ENCODE measurements at places on chromosomes 5 and 9.
A peak's percentile ranks its signal among the peaks of the same experiment; 100 is the strongest.

DNA sequence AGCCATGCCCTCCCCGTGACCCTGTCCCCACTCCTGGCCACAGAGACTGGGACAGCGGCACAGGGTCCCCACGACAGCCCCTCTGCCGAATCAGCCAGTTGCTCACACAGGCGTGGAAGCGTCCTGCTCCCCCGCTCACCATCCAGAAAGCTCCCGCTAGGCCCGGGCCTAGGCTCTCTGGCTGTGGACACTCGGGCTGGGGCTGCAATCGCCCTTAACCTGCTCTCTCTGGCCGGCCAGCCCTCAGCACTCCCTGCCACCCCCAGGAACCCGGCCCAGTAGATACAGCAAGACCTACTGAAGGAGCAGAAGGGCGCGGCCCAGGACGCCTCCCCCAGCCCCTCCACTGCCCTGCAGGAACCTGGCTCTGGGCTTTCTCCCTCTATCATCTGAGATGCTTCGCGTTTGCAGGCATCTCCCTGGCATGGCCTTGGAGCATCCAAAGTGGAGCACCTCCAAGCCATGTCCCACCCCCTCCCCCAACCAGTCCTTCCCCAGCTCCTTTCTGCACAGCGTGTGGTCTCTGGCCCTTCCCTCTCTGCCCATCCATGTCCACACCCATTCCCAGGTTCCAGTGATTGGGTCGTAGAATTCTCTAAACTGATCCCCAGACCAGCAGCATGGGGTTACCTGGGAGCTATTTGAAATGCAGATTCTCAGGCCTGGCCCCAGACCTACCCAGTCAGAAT is 113.7 kb upstream of the LMX1B start:
- DNase-seq, result no peak

DNA sequence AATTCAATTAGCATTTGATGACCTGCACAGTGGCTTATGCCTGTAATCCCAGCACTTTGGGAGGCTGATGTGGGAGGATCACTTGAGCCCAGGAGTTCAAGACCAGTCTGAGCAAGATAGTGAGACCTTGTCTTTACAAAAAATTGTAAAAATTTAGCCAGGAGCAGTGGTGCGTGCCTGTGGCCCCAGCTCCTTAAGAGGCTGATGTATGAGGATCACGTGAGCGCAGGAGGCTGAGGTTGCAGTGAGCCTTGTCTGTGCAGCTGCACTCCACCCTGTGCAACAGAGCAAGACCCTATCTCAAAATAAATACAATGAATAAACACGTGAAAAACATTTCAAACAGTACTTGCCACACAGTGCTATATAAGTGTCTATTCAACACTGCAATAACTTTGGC is 4.2 kb downstream of the ABCA1 start:
- DNase-seq, result no peak

GRCh38 chr5:107388141-107388861 is 282.4 kb downstream of the EFNA5 start:
- DNase-seq, result no peak

DNA sequence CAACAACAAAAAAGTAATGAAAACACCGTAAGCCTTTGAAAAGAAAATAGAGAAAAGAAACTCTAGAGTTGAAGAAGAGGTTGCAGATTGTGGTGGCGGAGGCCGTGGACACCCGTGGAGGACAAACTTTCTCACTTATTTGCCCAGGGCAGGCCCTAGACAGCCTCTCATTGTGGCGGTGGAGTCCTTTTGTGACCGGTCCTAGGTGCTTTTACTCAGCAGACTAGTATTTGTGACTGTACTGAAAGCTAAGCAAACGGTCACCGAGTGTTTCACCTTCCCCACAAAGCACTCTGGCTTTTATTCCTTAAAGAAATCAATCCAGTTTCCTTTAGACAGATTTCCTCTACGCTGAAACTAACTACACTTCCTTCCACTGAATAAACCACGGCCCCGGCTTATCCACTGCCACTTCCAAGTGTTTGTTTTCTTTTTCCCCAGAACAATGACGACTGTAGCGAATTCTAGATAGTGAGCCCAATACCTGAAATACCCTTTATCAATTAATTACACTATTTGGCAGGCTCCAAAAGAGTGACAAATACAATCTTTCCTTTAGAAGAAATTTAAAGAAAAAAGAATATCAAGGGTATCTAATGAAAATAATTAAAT is 210.2 kb upstream of the TARS1 start:
- DNase-seq, result no peak

- no peak for DNase-seq
Measured at GRCh38 chr5:55303238-55303690, 4.2 kb downstream of the DHX29 start.

- DNase-seq, result no peak
Measured at GRCh38 chr5:168262042-168262743, 29.3 kb upstream of the WWC1 start.

- no peak for DNase-seq
Measured at GRCh38 chr9:72022841-72023240, 37.6 kb downstream of the C9orf57 start.

DNA sequence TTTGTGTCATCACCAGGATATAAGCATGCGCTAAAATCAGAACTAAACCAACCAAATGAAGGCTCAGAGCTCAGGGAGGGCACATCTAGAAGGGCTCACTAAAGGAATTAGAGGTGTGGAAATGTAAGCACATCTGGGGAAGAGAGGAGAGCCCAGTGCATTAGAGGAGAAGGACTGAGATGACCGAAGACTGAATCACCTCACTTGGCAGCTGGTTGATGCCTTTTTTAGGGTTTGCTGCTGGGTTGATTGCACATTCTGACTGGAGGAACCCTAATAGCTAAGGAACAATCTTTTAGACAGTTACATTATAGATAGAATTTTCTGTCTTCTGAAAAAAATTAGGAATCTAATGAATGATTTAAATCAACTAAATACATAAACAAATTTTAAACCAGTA is 8.2 kb upstream of the IFNA21 start:
- DNase-seq, result no peak

DNA sequence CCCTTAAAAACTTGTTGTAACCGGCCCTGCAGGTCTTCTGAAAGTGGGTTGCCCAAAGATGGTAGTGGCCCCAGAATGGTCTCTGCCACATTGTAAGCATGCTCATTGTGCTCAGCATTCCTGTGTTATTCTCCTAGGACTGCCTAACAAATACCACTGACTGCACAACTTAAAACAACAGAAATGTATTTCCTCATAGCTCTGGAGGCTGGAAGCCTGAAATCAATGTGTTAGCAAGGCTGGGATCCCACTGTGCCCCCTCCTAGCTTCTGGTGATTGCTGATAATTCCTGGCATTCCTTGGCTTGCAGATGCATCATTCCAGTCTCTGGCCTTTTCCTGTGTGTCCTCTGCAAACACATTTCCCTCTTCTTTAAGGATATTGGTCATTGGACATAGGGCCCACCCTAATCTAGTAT is 3.4 kb upstream of the GCNT4 start:
- no peak for DNase-seq

DNA sequence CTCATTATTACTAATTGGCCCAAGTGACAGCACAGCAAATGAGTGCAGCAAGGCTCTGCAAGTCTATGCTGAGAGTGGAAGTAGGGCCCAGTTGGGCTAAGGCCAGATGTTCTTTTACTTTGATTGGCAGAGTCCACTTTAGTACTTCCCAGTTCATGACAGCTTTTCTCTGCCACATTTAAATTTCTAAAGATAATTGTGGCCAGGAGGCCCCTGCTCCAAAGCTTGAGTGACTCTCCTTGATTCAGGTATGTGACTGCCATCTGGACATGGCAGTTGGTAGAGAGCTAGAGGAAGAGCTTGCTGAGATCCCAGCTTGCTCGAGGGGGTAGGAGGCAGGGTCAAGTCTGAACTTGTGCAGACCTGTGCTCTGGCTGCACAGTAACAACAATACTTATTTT is 154.1 kb downstream of the CARTPT start:
- peak; percentile 31 for DNase-seq

- DNase-seq, result no peak
Measured at GRCh38 chr5:1322036-1322900, 22.6 kb downstream of the CLPTM1L start.

DNA sequence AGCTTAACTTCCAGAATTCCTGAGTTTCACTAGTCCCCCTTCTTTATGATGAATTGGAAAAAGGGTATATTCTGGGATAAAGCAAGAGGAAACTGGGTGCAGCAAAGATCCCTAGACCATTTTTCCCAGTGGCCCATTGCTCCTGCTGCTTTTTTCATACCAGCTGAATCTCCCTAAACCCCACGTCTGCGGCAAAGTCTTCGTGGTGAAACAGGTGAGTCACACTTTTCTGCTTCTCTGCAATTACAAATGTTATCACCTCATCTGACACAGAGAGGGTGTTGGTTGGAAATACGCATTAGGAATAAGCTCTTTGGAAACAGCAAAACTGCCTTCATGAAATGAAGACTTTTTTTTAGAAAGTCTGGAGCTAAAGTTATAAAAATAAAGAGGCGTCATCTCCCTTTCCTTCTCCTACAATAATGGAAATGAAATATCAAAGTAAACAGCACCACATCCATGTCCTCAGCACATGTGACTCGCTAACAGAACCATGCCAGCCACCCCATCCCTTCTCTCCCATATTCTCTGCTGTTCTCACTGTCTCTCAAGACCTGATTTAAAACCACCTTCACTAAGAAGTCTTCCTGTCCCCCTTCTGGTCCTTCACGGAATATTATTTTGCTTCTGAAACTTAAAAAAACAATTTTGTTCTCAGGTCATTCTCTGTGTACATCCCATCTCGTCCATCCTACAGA is 39.5 kb upstream of the GLRX start:
- DNase-seq, result no peak

DNA sequence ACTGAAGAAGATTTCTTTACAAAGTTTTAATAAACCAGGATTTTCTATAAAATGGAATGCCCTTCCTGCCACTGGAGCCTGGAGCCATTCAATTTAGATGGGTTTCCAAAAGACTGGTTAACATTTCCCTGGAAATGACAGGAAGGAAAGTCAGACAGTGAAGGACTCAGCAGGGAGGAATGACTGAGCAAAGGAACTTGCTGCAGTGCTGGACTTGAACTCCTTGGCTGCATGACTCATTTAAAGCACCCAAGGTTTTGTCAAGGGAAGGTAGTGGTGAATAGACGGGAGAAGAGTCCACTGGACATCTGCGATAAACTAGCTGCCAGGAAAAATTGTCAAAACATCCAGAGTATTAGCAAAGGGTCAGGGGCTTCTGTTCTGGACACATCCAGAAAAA is 163.8 kb upstream of the SLC28A3 start:
- DNase-seq, result no peak

- DNase-seq, result no peak
Measured at GRCh38 chr5:14245132-14245925, 102.2 kb downstream of the TRIO start.

DNA sequence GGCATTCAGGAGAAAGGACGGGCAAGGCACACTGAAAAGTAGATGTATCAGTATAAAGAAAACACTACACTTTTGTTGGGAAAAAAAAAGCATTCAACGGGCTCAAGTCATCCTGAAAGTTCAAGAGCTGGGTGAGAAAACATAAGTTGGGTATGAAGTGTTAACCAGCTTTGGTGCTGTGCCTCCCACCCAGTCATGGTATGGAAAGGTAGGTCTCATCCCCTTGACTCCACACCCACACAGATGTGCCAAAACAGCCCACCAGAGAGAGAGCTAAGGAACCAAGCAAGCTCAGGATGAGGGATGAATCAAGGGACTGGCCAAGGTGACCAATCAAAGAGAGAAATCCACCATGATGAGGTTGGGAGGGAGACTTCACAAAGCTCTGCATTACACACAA is 54.7 kb downstream of the ESM1 start:
- no peak for DNase-seq

DNA sequence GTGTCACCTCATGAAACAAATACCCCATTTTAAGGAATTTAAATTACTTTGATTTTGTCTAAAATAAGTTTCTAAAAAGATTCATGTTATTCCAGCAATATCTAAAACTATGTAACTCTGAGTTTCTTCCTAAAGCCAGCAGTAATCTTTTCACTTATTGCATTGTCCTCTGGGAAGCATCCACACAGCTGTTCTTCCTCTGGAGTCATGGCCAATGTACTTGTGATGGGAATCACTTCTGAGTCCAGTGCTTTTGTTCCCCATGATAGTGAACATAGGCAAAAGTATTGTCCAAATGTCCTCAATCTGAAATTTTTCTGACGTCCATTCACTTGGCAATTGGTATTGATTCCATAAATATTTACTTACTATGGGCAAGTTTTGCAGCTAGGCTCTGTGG is 125.0 kb downstream of the STARD4 start:
- no peak for DNase-seq

- no peak for DNase-seq
Measured at GRCh38 chr9:81423589-81424326, 265.6 kb downstream of the TLE1 start.

GRCh38 chr5:31343946-31344345 is 150.5 kb downstream of the CDH6 start:
- no peak for DNase-seq

DNA sequence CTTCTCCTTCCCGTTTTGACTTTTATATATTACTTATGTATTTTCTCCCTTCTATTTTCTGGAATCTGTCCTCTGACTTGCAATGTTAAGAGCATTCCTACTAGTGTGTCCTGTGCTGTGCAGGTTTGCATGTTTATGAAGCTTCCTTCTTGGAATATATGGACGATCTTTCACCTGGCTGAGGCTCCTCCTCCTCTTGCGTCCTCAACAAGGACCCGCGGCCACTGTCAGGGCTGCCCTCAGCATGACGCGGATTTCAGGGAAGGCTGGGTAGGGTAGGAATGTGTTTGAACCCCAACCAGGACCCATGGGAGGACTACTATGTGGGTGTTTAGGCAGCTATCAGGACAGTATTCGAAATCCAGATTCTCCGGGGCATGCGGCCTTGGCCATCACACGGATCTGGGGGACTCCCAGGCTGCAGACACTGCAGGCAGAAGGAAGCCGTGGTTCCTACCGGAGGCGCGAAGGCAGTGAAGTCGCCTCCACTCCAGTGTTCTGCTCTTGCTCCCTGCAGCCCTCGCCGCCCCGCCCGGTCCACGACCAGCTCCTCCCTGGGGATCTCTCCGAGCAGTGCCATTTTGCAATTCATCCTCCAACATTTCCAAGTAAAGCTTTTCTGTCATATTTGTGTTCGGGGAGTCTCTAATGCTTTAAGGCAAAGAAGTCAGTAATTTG is 37.0 kb upstream of the OSMR start:
- no peak for DNase-seq

DNA sequence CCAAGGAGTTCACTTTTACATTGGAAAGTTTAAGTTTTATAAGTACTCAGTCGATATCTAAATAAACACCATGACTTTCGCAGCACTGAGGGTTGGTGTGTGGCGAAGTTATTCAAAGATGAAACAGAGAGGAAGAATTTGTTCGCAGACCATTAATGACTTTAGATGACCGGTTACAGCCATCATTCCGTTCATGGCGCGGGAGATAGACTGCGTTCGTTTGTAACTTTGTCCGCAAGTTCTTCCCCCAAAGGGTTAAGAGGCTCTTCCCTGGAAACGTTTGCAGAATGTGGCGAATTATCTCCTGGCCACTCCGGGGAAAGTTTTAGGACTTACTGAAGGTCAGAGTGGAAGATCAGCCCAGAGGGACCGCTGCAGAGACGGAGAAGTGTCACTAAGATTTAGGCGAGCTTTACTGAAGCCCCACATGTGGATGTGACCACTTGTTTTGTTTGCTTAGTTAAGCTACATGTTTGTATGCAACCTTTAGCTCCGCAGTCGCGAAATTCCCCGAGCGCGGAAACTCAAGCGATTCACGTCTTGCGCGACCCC is 2.2 kb upstream of the FOXD1 start:
- no peak for DNase-seq

Measured in NCI-H748 treated with DMSO at 0.1 percent for 48 hours (cell line).